Activated CD4-positive, alpha-beta T cell treated with anti-CD3 and anti-CD28 coated beads, Interleukin-2, amount 50 U/mL, for 4 hours (primary cell): ENCODE measurements at places on chromosomes 7 and 10.
A peak's percentile ranks its signal among the peaks of the same experiment; 100 is the strongest.

- peak; percentile 39 for DNase-seq
Observed at GRCh38 chr7:4797858-4798705, 22.7 kb downstream of the AP5Z1 start.

DNA sequence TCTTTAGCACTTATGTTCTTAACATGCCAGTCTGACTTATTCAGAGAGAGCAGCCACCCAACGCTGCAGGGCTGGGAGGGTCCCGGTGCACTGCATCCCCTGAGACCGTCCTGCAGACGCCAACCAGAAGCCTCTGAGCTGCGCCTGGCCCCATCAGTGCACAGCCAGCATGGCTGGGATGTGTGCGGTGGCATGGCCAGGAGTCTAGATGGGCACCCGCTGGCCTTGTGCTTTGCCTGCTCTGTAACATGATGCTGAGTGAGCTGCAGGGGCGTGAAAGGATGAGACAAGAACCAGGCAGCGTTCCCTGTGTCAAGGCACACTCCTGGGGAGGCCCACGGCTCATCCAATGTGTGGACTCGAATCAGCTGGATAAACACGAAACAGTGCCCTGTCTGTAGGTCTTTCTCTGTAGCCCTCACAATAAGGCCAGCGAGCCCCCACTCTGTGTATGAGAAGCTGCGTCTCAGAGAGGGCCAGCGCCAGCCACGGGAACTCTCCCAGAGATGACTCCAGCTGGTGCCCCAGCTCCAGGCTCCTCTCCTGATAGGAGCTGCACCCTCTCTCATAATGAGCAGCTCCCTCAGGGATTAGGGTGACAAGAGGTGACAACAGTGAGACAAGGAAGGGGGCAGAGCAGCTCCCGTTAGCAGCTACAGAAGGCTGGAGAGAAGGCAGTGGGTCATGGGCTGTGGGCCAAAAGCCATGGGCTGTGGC, 96.8 kb downstream of the TNS3 start:
- DNase-seq: no peak

DNA sequence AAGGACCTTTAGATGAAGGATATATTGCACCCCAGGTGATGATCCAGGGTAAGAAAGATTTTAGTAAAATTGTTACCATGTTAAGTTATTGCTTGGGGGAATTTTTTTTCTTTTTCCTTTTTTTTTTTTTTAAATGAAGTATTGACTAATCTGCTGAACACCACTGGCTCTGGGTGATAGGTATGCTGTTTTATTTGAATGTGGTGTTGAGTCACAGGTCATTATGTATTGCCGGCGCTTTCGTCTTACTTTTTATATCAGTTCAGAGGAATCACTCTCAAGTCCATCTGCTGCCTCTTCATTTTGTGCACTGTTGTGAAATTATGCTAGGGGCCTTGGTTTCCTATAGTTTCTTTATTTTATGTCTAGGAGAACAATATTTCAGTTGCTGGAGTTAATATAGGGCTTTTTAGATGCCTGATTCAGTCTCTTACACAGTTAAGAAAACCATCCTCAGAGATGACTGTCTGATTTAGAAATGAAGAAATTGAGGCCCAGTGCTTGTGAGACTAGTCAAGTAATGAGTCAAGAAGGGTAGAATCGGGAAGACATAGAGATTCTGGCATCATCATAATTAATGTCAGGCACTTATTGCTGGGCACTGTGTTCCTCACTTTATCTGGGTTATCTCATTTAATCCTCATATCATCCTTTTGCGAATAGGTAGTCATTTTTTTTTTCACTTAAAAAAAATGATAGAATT, 38.7 kb downstream of the NRF1 start:
- no peak for DNase-seq

- no peak for DNase-seq
Observed at GRCh38 chr7:49295146-49295545, 370.8 kb downstream of the CDC14C start.

- DNase-seq: no peak
Observed at GRCh38 chr10:42975005-42975493, 101.8 kb upstream of the RET start.
